Activated CD4-positive, alpha-beta T cell treated with anti-CD3 and anti-CD28 coated beads, Interleukin-2, amount 50 U/mL, for 1 hour (primary cell): ENCODE measurements at places on chromosomes 5 and 9.
A peak's percentile ranks its signal among the peaks of the same experiment; 100 is the strongest.

- no peak for DNase-seq
Measured at GRCh38 chr5:83552275-83552674, 80.7 kb downstream of the VCAN start.

- DNase-seq, result no peak
Measured at GRCh38 chr9:121997791-121998190, 95.3 kb downstream of the TTLL11 start.

GRCh38 chr9:130036099-130036498 is 6.9 kb downstream of the FNBP1 start:
- no peak for DNase-seq

GRCh38 chr5:17185773-17186172 is 31.7 kb upstream of the BASP1 start:
- no peak for DNase-seq

GRCh38 chr9:136110082-136111061 is 8.3 kb downstream of the TMEM250 start:
- DNase-seq, result peak; percentile 28
